ENCODE measurements at places on chromosomes 6 and 20.

- DNase-seq = no peak
Measured at GRCh38 chr6:148395583-148396101, 53.0 kb downstream of the SASH1 start.

- DNase-seq = no peak
Measured at GRCh38 chr6:357791-358341, 33.7 kb upstream of the IRF4 start.

DNA sequence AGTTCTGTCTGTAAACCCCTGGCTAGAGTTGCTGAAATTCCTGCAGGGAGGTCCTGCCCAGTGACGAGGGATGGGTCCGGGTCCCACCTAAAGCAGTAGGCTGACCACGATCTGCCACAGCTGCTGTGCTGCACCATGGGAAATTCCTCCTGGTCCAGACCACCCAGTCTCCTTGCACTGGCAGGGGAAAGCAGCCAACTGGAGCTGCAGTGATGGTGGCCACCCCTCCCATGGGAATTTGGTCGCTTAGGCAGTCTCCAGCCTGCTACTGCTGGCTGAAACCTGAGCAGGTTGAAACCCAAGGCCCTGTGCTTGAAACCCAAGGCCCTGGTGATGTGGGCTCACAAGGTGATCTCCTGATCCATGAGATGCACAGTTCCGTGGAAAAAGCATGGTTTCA lies 23.9 kb upstream of the MOXD1 start:
- no peak for DNase-seq

GRCh38 chr6:128070406-128070805 lies 169.5 kb upstream of the THEMIS start:
- no peak for DNase-seq

DNA sequence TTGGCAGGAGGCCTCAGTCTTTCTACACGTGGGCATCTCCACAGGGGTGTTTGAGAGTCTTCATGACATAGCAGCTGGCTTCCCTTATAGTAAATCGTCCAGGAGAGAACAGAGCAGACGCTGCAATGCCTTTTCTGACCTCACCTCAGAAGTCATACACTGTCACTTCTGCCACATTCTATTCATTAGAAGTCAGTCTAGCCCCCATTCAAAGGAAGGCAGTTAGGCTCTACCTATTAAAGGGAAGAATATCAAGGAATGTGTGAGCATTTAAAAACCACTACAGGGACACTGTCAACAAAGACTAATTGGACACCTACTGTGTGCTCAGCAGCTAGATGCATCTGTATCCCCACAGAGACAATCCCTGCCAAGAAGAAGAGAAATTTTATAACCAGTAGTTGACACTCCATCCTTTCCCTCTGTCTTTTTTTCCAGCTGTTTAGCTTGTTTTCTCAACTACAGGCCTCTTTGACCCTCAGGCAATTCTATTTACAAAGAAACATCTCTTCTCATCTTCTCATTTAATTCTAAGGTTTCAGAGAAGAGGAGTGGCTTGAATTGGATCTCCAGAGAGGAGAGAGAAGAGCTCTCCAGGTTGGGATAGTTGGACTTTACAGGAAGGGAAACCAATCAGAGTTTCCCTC lies 18.6 kb downstream of the ARMC12 start:
- DNase-seq = no peak

DNA sequence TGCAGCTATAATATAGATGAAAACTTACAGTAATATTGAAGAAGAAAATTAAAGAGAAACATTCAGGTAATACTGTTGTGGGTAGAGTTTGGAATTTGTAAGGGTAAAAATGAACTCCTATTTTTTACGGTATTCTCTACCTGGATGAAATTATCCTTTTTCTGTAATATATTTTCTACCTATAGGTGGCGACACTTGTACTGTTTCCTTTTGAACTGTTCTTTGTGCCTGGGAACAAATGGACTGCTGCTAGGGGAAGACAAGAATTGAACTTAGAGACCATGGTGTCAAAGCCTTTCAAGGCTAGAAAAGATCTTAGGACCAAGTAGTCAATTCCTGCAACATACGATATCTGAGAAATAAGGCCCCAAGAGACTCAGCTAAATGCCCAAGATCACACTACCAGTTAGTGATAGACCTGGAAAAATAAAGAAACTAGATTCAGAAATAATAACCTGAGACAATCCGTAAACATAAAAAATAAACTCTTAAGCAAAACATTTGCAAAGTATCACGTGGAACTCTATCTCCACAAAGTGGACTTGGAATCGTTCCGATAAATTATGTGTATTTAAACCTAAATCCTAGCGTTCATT lies 383.8 kb downstream of the TFAP2A start:
- no peak for DNase-seq

DNA sequence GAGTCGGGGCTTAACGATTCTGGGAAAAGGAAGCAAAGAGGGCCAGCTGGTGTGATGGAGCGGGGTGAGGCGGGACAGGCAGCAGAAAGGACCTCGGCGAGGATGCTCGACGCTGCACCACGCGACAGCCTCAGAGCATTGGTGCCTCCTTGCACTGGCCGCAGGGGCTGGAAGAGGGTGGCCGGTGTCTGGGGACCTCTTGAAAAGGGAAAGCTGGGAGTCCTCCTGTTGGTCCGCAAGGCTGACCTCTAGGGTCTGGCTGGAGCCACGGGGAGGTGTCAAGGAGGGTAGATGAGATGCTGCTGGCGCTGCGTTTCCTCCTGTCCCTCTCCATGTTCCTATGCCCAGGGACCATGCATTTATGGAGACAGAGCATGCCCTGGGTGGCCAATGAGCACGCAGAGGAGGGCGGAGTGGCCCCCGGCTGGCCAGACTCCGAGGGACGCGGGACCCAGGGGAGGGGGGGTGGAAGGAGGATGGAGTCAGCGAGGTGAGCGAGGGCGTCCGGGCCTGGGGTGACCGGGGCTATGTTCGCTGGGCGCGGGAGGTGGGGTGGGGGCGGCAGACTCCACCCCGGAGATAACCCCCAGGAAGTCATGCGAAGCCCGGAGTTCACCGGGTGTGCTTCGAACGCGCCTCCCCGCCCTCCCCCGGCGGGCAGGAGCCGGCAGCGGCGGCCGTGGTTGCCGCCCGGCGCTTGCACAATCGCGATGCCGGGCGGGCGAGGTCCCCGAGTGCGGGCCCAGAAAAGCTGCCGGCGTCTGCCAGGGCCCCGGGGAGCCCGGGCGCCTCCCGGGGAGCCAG lies at the start of gene CYP24A1:
CYP24A1 (minus strand) TSS at position 334 of the 804 bp plus-strand sequence. CDS start 407 bp downstream, outside the sequence.
- no peak for DNase-seq

- DNase-seq = no peak
Measured at GRCh38 chr6:164532198-164533044, 777.0 kb downstream of the C6orf118 start.

- peak; percentile 25 for DNase-seq
Measured at GRCh38 chr6:88166493-88167351, 575 bp upstream of the CNR1 start.

GRCh38 chr20:25984933-25985332 lies 288.3 kb upstream of the ZNF337 start:
- DNase-seq = peak; percentile 56

GRCh38 chr20:17958373-17959256 lies 10.0 kb downstream of the SNX5 start:
- no peak for DNase-seq

- DNase-seq = no peak
Measured at GRCh38 chr20:11323816-11324215, 593.9 kb upstream of the BTBD3 start.

GRCh38 chr20:25052255-25053194 lies 5.4 kb downstream of the ACSS1 start:
- DNase-seq = peak; percentile 71

DNA sequence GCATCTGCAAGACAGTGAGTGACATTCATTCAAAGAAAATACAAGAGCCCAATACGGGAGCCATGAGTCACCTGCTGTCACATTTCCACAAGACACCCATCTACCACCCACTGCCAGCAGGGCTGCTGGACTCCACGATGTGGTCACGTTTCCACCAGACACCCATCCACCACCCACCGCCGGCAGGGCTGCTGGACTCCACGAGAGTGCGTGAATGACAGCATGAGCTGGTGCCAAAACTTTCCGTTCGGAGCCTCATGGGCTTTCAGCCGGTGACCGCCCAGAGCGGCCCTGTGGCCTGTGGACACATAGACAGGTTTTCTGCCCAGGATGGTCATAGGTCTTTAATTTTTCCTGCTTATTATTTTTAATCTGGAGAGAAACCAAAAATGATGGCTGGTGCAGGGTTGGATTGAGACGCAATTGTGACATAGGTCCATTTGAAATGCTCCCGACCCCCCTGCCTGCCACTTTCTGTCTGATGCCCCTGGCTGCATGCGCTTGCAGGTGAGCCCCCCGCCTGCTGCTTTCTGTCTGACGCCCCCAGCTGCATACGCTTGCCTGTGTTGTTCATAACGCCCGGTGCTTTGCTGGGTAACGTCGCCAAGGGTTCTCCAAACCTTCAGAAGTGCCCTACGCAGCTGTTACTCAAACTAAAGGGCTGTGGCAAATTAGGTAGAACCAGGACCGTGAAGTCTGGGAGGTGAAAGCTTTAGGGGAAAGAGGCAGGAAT lies 59.1 kb upstream of the SMOC2 start:
- DNase-seq = no peak

GRCh38 chr6:4890627-4891026 lies 113.2 kb downstream of the RPP40 start:
- no peak for DNase-seq

DNA sequence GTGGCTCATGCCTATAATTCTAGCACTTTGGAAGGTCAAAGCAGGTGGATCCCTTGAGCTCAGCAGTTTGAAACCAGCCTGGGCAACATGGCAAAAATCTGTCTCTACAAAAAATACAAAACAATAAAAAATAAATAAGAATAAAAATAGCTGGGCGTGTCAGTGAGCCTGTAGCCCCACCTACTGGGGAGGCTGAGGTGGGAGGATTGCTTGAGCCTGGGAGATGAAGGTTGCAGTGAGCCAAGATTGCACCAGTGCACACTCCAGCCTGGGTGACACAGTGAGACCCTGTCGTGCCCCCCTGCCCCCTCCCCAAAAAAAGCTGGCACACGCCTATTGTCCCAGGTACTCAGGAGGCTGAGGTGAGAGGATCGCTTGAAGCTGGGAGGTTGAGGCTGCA lies 35.1 kb upstream of the SRPK1 start:
- DNase-seq = no peak

DNA sequence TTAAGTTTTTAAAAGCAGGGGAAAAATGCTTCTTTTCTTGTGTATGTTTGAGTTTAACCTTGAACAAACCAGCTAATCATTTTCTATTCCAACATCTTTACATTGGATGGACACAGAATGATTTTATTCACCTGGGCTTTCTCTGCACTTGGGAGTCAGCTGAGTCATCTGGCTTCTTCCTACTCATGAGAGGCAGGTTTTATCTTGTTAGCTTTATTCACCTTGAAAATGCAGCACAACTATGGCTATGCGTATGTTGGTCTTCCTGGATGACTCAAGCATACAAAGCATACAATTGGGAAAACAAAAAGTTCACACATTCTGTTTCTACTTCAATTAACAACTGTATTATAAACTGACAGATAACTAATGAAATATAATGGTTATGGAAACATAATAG lies 737.7 kb downstream of the FRK start:
- no peak for DNase-seq

- DNase-seq = no peak
Measured at GRCh38 chr6:149220882-149221773, 96.4 kb upstream of the TAB2 start.

- no peak for DNase-seq
Measured at GRCh38 chr6:48144021-48144420, 33.0 kb upstream of the PTCHD4 start.

DNA sequence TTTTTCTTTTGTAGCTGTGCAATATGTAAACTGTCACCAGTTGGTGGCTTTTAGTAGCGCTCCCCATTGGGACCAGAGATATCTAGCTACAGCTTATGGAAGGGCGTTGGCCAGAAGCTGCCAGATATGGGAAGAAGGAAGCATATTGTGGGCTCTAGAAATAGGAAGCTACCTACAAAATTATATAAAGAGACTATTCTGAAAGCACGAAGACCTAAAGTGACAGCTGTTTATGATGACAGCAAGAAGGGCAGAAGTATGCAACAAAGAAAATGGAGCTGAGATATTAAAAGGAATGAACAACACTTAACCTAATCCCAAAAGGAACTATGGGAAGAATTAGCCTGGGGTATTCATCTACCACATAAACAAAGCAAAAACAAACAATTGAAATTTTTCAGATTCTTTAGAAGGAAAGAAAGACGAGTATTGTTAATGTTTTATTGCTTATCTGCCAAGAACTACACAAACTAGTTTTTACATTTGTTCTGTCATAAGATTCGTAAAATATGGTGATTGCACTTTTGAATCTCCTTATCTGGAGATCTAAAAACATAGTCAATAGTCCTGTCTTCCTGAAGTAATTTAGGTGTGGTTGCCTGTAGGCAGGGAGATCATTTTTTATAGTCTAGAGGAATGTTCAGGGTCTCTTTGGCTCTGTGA lies 81.6 kb downstream of the NCOA7 start:
- no peak for DNase-seq

DNA sequence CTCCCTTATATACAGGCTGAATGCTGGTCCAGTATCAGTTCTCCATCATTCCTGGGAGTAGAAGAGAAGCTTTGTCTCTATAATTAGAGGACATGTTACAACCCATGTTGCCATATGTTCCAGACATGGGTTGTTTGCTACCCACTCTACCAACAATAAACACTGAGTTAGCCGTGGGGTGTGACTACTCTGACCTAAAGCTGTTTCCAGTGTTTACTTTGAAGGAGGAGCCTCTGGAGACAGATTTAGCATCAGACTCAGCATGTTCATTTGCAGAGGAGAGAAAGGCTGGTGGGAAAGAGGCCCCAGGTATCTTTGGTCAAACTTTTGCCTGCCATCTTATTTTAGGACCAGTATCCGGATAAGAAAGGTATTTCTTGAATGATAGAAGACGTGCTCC lies 157.9 kb upstream of the SNX9 start:
- no peak for DNase-seq

DNA sequence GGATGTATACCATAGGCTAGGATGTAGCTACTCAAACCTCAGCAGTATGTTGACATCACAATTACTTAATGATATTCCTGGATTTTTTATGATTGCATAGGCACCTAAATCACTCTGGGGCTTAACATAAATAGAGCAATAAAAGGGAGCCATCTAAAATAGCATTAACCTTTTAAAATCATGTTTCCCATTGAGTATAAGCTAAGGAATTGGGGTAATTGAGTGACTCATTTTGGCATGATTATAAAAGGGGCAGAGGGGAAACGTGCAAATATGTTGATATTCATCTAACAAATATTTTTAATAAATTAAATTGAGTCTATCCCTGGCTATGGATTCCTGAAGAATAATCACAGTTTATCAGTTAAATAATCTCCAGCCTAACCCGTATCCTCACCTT lies 74.0 kb upstream of the ADGRF1 start:
- no peak for DNase-seq

GRCh38 chr6:133396233-133396983 lies 155.3 kb downstream of the EYA4 start:
- peak; percentile 57 for DNase-seq

- DNase-seq = no peak
Measured at GRCh38 chr20:5766085-5766764, 16.0 kb downstream of the SHLD1 start.
